ENCODE measurements at places on chromosomes 4 and X. TPM values are rescaled to one million over a fixed set of nuclear protein-coding genes. Genes with fewer than 3 reads are reported as not detected.

GEMIN8 gene
- 12.9 TPM for total RNA-seq

PCDH7 gene
- total RNA-seq = 0.05 TPM

DSPP gene
- total RNA-seq = not detected

SPIN3 gene
- 1.1 TPM for total RNA-seq

CNKSR2 gene
- not detected for total RNA-seq

HTR2C gene
- not detected for total RNA-seq

Data from mammary microvascular endothelial cell (primary cell).